ENCODE measurements at places on chromosomes 1 and 21.
A peak's percentile ranks its signal among the peaks of the same experiment; 100 is the strongest.

GRCh38 chr1:243438146-243438545, 182.3 kb downstream of the SDCCAG8 start:
- DNase-seq = no peak

DNA sequence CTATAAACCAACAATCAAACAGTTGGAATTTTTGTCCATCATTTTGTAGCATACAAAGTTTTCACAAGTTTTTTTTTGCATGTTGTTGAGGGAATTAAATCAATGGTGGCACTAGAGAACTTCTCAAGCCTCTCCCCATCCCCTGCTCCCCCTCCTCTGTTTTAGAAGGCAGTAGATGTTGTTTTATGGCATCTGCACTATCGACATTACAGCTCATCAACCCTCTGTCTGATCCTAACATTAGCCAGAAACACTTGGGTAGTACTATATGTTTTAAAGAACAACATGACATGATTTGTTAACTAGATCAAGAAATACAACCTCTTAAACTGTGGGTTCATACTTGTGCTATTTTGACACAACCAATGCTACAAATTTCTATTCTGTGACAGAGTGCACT, 306.5 kb upstream of the NR5A2 start:
- DNase-seq = no peak

- no peak for DNase-seq
Observed at GRCh38 chr1:175520186-175520585, 223.2 kb downstream of the TNR start.

- DNase-seq = peak; percentile 31
Observed at GRCh38 chr1:52551507-52552235, 1.2 kb downstream of the TUT4 start.

GRCh38 chr1:39128959-39129358, 75.5 kb upstream of the MACF1 start:
- DNase-seq = no peak

- no peak for DNase-seq
Observed at GRCh38 chr1:62595647-62596046, 1.7 kb upstream of the ANGPTL3 start.

GRCh38 chr21:26597031-26597430, 23.9 kb upstream of the CYYR1 start:
- no peak for DNase-seq

DNA sequence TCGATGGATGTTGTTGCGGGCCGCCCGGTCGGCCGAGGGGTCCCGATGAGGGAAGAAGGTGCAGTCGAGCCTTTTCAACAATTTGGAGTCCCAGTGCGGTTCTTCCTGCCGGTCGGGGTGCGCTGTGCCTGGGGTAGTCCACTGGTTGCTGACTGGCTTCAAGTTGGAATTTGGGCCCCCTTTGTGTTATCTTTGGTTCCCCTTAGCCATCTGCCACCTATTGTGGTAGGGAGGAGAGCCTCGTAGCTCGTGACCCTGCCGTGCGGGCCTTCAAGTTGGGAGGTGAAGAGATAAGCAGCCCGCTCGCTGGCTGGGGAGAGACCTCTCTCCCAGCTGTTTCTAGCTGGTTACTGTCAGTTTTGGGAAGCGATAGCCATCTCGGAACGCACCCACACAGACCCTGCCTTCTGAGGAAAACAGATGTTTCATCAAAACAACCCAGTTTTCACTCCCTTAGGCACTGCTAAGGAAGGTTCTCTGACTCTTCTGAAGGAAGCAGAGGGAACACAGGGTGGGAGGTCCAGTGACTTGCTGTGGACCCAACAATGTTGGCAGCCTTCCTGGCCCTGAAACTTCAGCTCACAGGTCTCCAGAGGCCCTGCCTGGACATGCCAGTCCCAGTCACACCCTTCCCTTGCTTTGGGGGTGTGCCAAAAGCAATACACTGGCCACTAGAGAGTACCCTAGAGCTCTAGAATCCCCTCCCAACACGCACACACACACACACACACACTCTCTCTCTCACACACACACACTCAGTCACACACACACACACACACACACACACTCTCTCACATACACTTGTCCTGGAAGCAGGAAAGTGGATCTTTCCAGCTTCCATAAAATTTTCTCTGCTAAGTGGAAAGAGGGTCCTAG, 1.0 kb downstream of the BTG2 start:
- peak; percentile 70 for DNase-seq

DNA sequence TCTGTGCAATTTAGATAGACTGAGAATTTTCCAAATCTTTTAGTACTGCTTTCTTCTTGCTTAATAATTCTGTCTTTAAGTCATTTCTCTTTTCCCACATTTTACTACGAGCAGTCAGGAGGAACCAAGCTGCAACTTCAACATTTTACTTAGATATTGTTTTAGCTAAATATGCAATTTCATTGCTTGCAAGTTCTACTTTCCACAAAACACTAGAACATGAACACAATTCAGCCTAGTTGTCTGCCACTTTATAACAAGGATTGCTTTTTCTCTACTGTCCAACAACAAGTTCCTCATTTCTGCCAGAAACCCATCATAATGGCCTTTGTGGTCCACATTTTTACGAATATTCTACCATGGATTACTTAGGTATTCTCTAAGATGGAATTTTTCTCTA, 36.6 kb downstream of the SORT1 start:
- DNase-seq = no peak

- DNase-seq = no peak
Observed at GRCh38 chr1:12539705-12540579, 78.1 kb downstream of the DHRS3 start.

- DNase-seq = no peak
Observed at GRCh38 chr1:197961933-197962332, 44.8 kb downstream of the LHX9 start.

DNA sequence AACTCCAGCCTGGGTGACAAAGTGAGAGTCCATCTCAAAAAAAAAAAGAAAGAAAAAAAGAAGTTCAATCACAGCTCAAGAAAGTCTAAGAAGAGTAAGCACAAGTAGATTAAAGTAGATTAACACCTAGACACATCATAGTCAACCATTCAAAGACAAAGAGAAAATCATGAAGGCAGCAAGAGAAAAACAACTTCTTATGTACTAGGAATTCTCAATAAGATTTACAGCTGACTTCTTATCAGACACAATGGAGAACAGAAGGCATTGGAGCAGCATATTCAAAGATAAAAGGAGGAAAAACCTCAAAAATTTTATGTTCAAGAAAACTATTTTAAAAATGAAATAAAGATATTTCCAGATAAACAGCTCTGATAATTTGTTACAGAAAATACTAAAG, 147.3 kb downstream of the LBR start:
- no peak for DNase-seq

DNA sequence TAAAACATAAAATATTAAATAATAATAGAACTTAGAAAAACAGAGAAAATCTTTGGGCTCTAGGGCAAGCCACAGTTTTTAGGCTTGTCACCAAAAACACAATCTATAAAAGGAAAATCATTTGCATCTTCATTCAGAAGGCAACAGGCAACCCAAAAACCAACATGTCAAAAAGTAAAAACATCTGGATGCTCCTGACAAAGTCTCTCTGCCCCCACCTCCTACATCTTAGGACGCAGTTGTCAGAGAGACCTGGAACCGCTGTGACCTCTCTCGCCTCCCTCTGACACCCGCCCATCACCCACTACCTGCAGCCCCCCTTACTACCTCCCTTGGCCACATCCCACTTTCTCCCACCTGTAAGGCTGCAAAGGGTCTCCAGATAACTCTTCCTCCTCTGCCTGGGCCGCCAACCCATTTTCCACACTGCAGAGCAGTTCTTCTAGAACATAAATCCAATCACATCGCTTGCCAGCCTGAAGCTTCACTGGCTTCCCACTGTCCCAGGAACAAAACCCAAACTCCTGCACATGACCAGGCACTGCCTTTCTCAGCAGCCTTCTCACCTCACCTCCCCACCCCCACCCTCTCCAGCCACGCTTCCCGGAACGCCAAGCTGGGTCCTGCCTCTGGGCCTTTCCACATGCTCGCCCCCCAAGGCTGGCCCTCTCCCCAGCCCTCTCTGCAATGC, 14.7 kb downstream of the PRDM15 start:
- no peak for DNase-seq

DNA sequence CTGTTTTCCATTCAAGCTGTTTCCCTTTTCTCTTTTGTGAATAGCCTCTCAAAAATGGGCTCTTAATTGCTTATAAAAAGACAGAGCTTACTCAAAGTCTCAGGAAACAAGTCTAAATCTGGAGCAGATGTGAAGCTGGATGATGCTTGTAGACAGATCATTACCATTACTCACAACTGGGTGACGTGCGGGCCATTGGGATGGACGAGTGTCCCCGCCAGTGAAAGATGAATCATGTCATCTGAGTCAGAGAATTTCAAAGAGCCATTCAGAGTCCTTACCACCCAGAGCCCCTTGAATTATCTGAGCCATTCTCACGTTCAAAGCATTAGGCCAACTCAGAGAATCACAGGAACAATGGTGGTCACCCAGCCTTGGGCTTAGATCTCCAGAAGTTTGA, 134.6 kb downstream of the HUNK start:
- no peak for DNase-seq
